ENCODE measurements at places on chromosomes 6 and 20.

GRCh38 chr6:134056046-134056445, 3.6 kb upstream of the SLC2A12 start:
- no peak for DNase-seq

GRCh38 chr6:126086560-126086959, 100.2 kb downstream of the TRMT11 start:
- DNase-seq = no peak

DNA sequence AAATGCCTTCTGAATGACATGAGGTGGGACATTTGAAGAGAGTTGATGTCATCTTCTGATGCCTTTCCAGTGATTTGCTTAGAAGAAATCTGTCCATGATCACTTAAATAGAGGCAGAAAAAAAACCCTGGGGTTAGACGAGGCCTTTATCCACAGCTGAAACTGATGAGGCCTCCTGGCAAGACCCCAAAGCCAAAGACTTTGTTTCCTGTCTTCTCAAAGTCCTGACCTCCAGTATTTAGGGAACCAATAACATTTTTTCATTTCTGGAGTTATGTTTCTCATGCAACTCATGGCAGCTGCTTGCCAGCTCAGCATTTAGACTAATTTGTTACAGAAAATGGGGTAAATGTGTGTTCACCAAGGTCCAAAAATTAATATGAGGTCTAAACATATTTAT, 248.0 kb upstream of the PRDM1 start:
- DNase-seq = no peak

DNA sequence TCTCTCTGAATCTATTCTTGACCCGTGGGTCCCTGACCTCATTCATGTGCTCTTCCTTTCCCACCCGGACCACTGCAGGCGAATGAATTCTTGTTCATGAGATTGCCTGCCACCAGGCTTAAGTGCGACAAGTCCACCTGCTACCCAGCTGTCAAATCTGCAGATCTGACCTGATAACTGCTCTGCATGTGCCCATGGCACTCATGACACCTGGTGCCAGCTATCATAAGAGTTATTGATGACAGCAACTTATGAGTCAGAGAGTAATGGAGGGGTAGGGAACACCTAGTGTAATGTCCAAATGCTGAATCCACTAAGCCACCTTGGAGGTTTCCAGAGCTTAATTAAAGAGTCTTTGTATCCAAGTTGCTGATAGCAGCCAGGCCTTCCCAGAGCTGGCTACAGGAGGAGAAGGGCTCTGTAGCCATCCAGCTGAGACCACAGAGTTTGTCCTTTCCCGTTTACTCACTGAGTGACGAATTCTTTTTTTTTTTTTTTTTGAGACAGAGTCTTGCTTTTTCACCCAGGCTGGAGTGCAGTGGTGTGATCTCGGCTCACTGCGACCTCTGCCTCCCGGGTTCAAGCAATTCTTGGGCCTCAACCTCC, 17.4 kb downstream of the SHLD1 start:
- peak; percentile 28 for DNase-seq

DNA sequence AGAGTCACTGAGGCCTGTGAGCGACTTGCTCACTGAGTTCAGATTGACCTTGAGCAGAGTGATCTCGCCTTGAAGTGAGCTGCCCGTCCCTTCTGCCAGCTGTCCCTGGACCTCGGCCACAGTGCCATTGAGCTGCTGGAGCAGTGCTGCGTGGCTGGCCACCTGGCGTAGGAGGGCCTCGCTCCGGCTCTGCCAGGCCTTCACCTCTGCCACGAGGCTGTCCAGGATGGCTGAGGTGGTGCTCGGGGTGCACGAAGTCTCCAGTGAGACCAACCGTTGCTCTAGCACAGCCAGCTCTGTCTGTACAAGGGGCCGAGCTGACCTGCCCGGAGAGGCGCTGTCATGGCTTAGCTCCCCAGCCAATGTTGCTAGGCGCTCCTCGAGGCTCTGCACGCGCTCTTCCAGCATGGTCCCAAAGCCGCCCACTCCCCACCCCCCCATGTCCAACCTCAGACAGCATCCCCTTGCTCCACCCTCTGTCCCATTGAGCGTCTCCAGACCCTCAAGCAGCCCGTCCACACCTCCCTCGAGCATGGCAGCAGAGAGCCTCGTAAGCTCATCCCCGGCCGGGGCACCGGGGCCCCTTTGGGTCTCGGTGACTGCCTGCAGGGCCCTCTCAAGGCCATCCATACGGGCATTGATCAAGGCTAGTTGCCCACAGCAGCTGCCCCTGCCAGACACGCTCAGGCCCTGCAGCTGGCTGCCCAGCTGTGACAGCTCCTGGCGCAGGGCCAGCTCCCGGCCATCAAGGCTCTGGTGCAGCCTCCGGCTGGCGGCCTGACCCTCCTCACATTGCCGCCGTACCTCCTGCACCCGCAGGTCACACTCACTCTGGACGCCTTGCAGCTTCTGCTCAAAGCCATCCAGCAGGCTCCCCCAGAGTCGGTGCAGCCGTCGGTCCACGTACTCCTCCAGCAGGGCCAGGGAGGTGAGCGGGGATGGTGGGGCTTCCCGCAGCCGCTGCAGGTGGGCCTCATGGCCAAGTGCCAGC, 4.6 kb downstream of the EMILIN3 start:
- no peak for DNase-seq

DNA sequence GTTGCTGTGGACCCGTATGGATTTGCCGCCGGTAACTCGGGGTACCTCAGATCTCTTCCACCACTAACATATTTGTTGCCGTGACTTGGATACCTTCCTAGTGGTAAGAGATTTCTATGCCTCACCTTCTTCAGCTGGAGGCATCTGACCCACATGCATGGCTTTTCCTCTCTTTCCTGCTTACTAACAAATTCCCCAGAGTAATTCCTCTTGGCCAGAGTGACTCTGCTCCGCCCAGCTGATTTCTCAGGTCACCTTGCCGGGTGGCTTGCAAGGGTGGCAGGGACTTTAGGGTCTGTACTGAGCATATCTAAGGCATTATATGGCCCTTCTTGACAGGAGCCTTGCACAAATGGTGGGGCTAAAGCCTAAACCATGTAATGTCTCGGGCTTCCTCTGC, 38.2 kb downstream of the FAM184A start:
- DNase-seq = no peak

- no peak for DNase-seq
These were observed 1.8 kb downstream of the GSTA4 start for GRCh38 chr6:52992980-52993920.

- DNase-seq = no peak
These were observed 183.8 kb upstream of the SMLR1 start for GRCh38 chr6:130643361-130643760.

GRCh38 chr6:36120539-36120938, 9.8 kb upstream of the MAPK13 start:
- no peak for DNase-seq

DNA sequence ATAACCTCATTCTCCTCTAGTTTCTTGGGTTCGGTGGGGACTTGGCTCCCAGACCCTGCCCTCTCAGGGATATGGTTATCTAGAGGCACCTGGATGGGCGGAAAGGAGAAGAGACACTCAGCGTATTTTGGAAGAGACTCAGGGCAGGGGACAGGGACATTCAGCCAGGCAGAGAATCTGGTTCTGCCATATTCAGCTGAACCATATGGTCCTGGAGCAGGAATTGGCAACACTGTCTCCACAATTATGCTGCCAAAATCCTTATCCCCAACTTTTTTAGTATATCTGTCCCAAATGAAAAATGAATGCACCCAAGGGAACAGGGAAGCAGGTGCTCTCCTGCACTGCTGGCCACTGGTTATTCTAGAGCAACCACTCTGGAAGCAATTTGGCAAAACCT, 17.7 kb downstream of the SDC4 start:
- no peak for DNase-seq

GRCh38 chr6:55726144-55726543, 147.2 kb upstream of the HMGCLL1 start:
- no peak for DNase-seq

DNA sequence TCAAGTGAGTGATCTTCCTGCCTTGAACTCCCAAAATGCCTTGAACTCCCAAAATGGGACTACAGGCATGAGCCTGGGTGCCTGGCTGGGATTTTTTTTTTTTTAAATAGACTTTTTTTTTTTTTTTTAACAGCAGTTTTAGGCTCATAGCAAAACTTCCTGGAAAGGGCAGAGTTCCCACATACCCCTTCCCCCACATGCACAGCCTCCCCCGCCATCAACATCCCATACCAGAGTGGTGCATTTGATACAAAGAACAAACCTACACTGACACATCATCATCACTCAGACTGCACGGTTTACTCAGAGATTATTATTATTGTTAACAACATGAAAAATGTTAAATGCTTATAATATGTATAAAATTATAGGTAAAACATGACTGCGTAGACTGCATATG, 26.0 kb downstream of the UQCC1 start:
- no peak for DNase-seq

DNA sequence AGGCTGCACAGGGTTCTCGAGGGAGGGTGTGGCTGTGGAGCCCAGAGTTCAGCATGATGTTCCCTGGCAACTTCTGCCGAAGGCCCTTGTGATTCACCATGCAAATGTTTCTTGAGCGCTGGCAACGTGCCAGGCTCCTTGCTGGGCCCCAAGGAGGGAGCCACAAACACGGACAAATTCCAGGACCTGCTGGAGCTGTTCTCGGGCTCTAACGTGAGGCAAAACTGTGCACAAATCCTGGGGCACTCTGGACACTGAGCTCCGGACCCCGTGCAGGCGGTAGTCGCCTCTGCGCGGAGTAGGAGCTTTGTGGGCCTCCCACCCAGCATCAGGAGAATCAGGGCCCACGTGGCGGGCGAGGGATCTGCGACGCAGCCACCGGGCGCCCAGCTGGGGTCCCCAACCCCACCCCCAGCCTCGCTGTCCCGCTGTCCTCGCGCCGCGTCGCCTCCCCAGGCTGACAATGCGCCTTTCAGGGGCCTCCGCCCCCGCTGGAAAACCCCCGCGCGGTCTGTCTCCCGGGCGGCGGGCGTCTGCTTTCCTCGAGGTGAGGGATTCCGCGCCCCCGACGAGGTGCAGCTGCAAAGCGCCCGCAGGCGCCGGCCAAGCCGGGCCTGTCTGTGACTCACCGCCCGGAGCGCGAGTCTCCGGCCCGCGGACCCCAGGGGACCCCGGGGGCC, 31.7 kb upstream of the SCUBE3 start:
- peak; percentile 63 for DNase-seq

- no peak for DNase-seq
These were observed at the start of gene HLA-DQA1 for GRCh38 chr6:32637219-32637880. TSS of gene HLA-DQA1 (plus strand) at chr6:32637406. CDS start at chr6:32637459, 53 bp downstream.

DNA sequence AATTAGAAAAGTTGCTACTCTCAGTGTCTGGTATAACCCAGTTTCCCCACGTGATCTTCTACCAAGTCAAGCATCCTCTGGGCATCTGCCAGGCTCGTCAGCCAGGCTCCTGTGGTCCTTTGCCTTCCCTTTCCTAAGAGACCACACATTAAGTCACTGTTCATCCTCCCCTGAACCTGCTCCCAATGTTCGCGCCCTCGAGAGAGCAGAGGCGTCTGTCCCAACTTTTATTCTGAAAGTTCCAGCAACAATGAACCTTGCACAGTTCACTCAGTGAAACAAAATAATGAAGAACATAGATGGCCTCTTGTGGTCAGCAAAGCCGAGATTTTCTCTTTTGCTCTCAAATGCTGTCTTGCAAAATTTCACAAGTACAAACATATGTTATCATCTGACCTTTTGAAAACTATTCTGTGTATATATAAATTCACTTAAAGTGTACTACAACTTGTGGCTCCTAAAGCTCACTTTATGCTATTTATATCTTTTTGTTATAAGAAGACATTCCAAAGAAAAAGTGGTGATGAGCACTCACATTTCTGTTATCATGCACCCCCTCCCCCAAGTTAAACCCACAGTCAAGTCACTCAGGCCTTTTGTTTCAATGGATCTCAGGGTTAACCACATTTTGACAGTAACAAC, 39.2 kb upstream of the NHSL1 start:
- no peak for DNase-seq

GRCh38 chr6:160249671-160250070, 8.9 kb downstream of the SLC22A2 start:
- no peak for DNase-seq

GRCh38 chr6:42509256-42509655, 54.6 kb upstream of the UBR2 start:
- DNase-seq = no peak

DNA sequence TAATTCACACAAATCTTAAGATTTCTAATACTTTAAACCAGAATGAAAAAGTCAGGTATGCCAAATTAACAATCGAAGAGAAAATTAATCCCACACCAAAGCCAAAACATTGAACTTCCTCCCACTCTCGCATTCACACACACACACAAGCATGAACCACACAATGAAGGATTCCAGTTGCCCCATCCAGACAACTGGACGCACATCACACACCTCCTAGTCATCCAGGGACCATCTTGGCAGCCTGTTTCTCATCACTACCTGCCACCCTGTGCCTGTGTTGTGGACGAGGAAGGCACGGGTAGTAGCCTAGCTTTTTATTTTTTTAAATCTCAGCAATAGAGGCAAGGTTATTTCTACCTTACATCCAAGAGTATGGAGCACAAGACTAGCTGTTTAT, 15.2 kb downstream of the B4GALT5 start:
- no peak for DNase-seq

DNA sequence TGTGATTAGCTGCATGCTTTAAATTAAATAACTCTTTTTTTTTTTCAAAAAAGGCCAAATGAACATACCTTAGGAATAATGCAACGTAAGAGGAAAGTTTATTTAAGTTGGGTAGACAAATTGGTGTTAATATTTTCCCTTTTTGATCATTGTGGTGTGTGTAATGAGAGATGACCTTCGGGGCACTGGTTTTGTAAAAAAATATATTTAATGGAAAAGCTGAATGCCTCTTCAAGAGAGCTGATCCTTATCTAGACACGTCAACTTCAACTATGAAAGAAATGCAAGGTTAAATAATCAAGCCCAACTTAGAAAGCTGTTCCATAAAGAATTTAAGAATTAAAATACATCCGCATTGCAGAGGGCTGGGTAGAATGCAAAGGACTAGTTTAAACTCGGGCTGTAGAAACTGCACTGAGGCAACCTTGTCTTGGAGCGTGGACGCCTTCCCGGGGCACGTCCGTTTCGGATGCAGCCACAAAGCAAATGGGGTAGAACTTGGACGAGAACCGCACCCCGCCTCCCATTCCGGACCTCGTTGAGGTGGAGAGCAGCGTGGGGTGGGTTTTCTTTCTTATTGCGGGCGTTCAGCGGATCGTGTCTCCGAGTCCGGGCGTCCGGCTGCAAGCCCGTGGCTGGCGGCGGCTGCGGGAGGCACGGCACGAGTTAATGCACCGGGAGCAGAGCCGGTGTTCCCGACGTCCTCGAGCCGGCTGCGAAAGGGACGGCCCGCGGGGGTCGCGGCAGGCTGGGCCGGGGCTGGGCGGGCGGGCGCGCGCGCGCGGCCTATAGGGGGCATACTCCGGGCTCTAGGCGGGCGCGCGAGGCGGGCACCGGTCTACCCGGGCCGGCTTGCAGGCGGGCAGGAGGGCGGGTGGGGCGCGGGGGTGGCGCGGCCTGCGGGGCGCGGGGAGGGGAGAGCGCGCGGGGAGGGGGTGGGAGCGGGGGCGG, 1.9 kb downstream of the JARID2 start:
- DNase-seq = peak; percentile 45

- DNase-seq = no peak
These were observed 363.1 kb upstream of the PTCHD4 start for GRCh38 chr6:48474136-48474535.
